ENCODE measurements at places on chromosomes 1 and 21. TPM values are rescaled to one million over a fixed set of nuclear protein-coding genes. Genes with fewer than 3 reads are reported as not detected.

Gene JAM2
- total RNA-seq, result not detected

Gene IGSF9
- 22.9 TPM for total RNA-seq

Gene TCHHL1
- not detected for total RNA-seq

Gene KRTAP12-2
- not detected for total RNA-seq

Gene MAN1C1
- 0.48 TPM for total RNA-seq

Gene ZNF648
- not detected for total RNA-seq

Gene TMOD4
- total RNA-seq, result 1.2 TPM

Gene LCE2C
- total RNA-seq, result not detected

Gene MFAP2
- total RNA-seq, result 12.5 TPM

Gene KIRREL1
- 30.7 TPM for total RNA-seq

Gene PADI1
- total RNA-seq, result 28.3 TPM

DNA sequence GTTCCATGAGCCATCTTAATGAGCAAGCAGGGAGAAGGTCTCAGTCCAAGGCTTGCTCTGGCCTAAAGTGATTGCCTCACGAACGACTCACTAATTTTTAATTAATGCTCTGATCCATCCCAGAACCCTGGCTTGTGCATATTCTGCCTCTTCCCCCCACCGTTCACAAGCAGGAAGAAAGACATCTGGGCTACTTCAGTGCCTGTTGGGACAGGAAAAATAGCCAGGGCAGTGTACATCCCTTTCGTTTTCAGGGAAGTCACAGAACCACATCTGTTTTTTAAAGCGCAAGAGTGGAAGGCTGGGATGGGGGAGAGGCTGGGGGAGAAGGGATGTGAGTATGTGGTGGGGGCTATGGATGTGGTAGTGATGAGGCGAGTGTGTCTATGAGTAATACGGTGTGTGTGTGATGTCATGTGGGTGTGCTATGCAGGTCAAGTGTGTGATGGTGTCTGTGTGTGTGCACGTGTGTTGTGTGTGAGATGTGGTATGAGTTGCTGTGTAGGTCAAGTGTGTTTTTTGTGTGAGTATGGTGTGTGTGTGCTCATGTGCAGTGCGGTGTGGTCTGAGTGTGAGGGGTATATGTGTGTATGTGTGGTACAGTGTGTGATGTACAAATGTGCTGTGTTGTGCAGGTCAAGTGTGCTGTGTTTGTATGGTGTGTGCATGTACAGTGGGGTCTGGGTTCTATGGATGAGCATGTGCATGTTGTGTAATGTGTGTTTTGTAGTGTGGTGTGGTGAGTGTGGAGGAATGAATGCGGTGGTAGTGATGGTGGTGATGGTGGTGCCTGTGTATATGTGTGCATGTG lies 64.9 kb upstream of the SYT6 start:
- no peak for DNase-seq
- H3K4me3 ChIP-seq, result no peak overlapping the region
- no peaks in the 10 kb centered on the region for H3K4me1 ChIP-seq
- H3K36me3 ChIP-seq, result no peaks in the 10 kb centered on the region
- no peaks in the 10 kb centered on the region for H3K27me3 ChIP-seq

GRCh38 chr1:235207209-235207565 lies 46.1 kb upstream of the RBM34 start:
- no peaks in the 10 kb centered on the region for H3K4me1 ChIP-seq
- no peak overlapping the region for H3K27ac ChIP-seq
- no peak overlapping the region for H3K4me3 ChIP-seq
- no peaks in the 10 kb centered on the region for H3K27me3 ChIP-seq
- no peak for DNase-seq

GRCh38 chr1:110356379-110356778 lies 17.2 kb downstream of the RBM15 start:
- no peak overlapping the region for H3K4me3 ChIP-seq
- peaks cover 46% of the 10 kb centered on the region for H3K4me1 ChIP-seq
- H3K36me3 ChIP-seq, result peaks cover 32% of the 10 kb centered on the region
- H3K27ac ChIP-seq, result peak overlapping the region; percentile 46

- H3K27me3 ChIP-seq, result peaks cover 55% of the 10 kb centered on the region
- H3K36me3 ChIP-seq, result no peaks in the 10 kb centered on the region
- H3K4me1 ChIP-seq, result no peaks in the 10 kb centered on the region
- no peak for DNase-seq
Observed at GRCh38 chr1:111943066-111943465, 46.4 kb downstream of the KCND3 start.

GRCh38 chr1:236159704-236160539 lies 17.6 kb downstream of the GPR137B start:
- DNase-seq, result no peak
- H3K36me3 ChIP-seq, result no peaks in the 10 kb centered on the region
- no peak overlapping the region for H3K27ac ChIP-seq
- no peaks in the 10 kb centered on the region for H3K4me1 ChIP-seq

DNA sequence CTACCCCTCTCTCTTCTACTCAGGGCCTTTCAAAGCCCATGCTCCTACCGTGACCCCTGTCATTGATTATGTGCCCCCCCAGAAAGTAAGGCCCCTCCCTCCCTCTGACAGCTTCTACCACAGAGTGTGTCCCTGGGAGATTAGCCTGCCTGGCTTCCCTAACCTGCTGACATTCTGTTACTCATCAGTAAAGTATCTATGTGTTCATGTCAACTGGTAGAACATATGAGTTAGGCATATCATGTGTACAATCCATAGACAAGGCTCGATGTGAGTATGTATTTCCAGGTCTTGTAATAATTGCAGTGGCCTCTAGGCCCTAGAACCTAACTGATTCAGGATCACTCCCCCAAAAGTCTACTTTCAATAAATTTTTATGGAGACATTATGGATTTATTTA lies 120.0 kb downstream of the GIPC2 start:
- DNase-seq, result no peak
- H3K27me3 ChIP-seq, result no peaks in the 10 kb centered on the region
- no peaks in the 10 kb centered on the region for H3K36me3 ChIP-seq
- no peaks in the 10 kb centered on the region for H3K4me1 ChIP-seq

DNA sequence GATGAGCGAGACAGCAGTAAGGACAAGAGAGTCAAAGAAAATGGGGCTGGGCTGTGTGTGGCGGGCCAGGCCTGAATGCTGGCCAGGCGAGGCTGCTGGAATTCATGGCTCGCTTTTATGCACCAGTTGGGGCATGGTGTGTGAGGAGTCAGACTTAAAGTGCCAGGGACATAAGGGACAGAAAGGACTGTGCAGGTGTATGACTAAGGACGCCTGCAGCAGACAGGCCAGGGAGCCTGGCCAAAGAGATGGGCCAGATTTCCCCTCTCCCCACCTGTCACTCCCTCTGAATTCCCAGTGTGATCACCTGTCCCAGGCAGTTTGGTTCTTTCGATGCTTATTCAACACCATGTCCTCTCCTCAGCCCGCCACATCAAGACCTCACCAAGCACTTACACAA lies 16.9 kb upstream of the SMIM12 start:
- no peaks in the 10 kb centered on the region for H3K36me3 ChIP-seq
- peaks cover 92% of the 10 kb centered on the region for H3K27me3 ChIP-seq
- DNase-seq, result no peak
- H3K4me1 ChIP-seq, result no peaks in the 10 kb centered on the region

GRCh38 chr1:244834543-244835275 lies 749 bp upstream of the COX20 start:
- H3K4me1 ChIP-seq, result peaks cover 22% of the 10 kb centered on the region
- DNase-seq, result peak; percentile 83
- peaks cover 10% of the 10 kb centered on the region for H3K36me3 ChIP-seq
- H3K4me3 ChIP-seq, result peak overlapping the region; percentile 79
- H3K27ac ChIP-seq, result peak overlapping the region; percentile 98
- H3K27me3 ChIP-seq, result no peaks in the 10 kb centered on the region

GRCh38 chr1:2644591-2645101 lies 11.8 kb upstream of the MMEL1 start:
- DNase-seq, result no peak
- H3K27ac ChIP-seq, result no peak overlapping the region
- no peaks in the 10 kb centered on the region for H3K36me3 ChIP-seq
- H3K4me1 ChIP-seq, result 0 out of 2 replicates have a peak, but pooled peaks cover 5% of the 10 kb centered on the region
- no peak overlapping the region for H3K4me3 ChIP-seq
- H3K27me3 ChIP-seq, result peaks cover 34% of the 10 kb centered on the region

DNA sequence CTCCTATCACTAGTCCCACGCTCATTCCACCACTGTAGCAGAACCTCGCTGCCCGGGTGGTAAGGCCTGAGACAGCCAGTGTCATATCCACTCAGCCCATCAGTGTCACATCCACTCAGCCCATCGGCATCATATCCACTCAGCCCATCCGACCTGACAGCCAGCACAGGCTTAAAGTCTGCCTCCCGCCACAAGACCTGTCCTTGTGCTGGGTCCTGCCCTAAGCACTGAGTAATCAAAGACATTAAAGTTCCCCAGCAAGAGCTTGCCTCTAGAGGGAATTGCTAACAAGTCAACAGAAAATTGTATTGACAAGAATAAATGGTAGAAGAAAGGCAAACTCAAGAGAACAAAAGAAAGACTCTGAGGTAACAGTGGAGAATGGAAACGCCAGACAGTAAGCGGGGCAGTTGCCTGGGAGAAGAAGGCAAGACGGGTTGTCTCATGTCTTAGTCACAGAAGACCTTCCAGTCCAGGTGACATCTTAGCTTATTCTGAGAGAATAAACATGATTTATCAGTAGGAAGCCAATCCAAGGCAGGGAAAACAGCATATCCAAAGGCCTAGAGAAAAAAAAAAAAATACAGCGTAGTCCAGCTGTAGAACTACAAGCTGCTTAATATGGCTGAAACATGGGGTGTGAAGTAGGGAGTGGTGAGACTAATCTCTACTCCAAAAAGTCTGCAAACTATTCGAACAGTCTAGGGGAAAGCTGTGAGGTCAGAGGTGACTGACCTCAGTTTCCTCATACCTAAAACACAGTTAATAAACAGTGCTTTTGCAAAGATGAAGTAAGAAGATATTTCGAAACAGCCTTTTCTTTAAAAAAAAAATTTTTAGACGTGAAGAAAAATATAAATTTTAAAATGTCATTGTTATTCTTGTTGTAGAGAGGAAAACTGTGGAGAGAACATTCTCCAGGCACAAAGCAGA lies 1.1 kb downstream of the ITLN1 start:
- no peaks in the 10 kb centered on the region for H3K36me3 ChIP-seq
- H3K27me3 ChIP-seq, result peaks cover 19% of the 10 kb centered on the region
- H3K27ac ChIP-seq, result no peak overlapping the region
- no peaks in the 10 kb centered on the region for H3K4me1 ChIP-seq
- H3K4me3 ChIP-seq, result no peak overlapping the region

- no peaks in the 10 kb centered on the region for H3K27me3 ChIP-seq
- H3K4me1 ChIP-seq, result 0 out of 2 replicates have a peak, but pooled peaks cover 4% of the 10 kb centered on the region
- H3K36me3 ChIP-seq, result no peaks in the 10 kb centered on the region
Observed at GRCh38 chr1:26907071-26907917, 6.5 kb downstream of the NR0B2 start.

DNA sequence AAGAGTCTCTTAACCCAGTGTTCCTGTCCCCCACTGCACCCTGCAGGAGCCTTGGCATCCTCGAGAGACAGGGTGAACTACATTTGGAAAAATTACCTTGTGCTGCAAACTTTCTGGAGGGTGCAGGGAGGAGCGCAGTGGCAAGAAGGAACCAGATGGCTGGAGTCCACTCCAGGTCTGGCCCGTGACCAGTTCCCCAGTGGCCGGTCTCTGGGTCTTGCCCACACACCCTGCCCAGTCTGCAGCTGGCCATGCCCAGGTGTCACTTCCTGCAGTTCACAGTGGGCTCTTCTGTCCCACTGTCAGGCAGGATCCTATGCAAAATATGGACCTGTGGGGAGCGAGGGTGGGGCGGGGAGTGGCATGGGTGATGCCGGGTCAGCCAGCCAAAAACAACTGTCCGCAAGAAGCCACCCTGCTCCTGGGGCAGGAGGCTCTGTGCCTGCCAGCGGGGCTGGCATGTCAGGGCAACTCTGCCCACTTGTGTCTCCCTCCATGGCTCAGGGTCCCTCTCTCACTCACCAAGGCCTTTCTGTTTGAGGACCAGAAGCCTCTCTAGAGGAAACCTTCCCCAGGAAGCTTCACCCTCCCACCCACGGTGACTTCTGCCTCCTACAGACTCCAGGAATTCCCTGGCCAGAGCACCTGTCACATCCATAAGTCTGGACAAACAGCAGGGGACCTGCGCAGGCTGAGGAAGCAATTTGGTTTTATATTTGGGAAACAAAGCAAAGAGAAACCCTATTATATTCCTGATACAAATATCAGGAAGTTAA lies 55.6 kb downstream of the KIF21B start:
- H3K36me3 ChIP-seq, result no peaks in the 10 kb centered on the region
- no peak for DNase-seq
- no peak overlapping the region for H3K27ac ChIP-seq
- no peak overlapping the region for H3K4me3 ChIP-seq
- H3K27me3 ChIP-seq, result no peaks in the 10 kb centered on the region

- no peaks in the 10 kb centered on the region for H3K36me3 ChIP-seq
- H3K4me1 ChIP-seq, result no peaks in the 10 kb centered on the region
- H3K27me3 ChIP-seq, result peaks cover 35% of the 10 kb centered on the region
Observed at GRCh38 chr1:5713101-5714010, 278.9 kb downstream of the NPHP4 start.

- no peak for DNase-seq
- no peak overlapping the region for H3K27ac ChIP-seq
- H3K4me1 ChIP-seq, result peaks cover 14% of the 10 kb centered on the region
- no peaks in the 10 kb centered on the region for H3K27me3 ChIP-seq
Observed at GRCh38 chr1:185929776-185930175, 195.6 kb downstream of the HMCN1 start.

GRCh38 chr1:207978441-207978840 lies 67.5 kb upstream of the CD34 start:
- peaks cover 17% of the 10 kb centered on the region for H3K27me3 ChIP-seq
- H3K4me1 ChIP-seq, result no peaks in the 10 kb centered on the region
- DNase-seq, result no peak
- H3K4me3 ChIP-seq, result no peak overlapping the region
- no peak overlapping the region for H3K27ac ChIP-seq
- no peaks in the 10 kb centered on the region for H3K36me3 ChIP-seq
